ENCODE measurements at places on chromosomes 5 and 9.

- DNase-seq: no peak
Observed at GRCh38 chr9:6198251-6198650, 17.4 kb upstream of the IL33 start.

- no peak for DNase-seq
Observed at GRCh38 chr9:105413525-105413924, 34.3 kb upstream of the FSD1L start.

- no peak for DNase-seq
Observed at GRCh38 chr9:95495961-95496360, 20.8 kb downstream of the PTCH1 start.

DNA sequence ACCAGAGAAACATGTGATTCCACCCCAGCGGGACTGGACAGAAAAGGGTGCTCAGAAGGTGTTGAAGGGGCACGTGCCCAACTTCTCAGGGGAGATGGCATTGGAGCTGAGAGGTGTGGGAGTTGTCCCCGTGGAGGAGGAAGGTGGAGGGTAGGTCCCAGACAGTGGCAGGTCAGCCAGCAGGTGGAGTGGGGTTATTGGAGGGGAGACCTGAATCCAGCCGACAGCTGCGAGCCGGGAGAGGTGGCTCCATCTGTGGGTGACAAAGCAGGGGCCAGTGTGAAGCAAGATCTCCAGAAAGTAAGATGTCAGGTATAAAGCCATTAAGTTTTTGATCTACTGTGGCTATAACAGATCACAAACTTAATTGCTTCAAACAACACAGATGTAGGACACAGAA is 75.1 kb downstream of the HRH2 start:
- DNase-seq: no peak

DNA sequence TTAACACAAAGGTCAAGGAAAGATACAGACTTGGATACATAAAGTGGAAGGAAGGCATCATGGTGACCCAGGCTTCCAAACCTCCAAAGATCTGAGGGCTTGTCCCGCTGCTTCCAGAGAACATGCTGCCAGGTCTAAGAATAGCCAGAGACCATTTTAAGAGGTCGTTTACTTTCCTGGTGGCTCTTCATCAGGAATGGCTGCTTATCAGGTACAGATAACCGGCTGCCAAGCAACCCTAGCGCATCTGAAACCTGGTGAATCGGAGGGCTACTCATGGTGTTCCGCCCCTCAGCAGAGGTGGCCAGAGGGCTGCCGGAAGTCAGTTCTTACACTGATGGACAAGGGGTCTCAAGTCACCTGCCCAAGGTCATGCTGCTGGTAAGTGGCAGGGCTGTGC is 251.3 kb upstream of the DAP start:
- DNase-seq: no peak

- no peak for DNase-seq
Observed at GRCh38 chr5:168844922-168845296, 265.7 kb upstream of the PANK3 start.

GRCh38 chr9:133811471-133811870 is 73.3 kb upstream of the SARDH start:
- no peak for DNase-seq

DNA sequence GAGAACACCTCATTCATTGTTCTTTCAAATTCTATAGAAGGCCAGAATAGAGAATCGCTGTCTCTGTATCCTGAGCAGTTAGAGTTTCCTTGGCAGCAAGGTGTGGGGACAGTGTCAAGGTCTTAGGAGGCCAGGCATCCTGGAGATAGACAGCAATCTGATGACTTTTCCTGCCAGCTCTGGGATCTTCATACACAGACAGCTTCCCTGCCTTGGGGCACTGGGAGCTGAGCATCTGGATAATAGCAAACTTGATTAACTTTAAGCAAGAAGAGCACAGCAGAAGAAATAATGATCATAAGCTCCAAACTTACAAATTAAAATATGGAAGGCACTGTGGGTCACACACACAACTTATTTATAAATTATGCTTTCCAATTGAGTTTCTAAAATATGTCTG is 86.1 kb upstream of the STK32A start:
- no peak for DNase-seq

- no peak for DNase-seq
Observed at GRCh38 chr5:106140101-106140500, 1530.6 kb downstream of the EFNA5 start.

- DNase-seq: no peak
Observed at GRCh38 chr9:18007621-18008020, 428.8 kb downstream of the SH3GL2 start.

GRCh38 chr5:164688437-164688836 is 1183.0 kb downstream of the MAT2B start:
- DNase-seq: no peak

- no peak for DNase-seq
Observed at GRCh38 chr9:19133549-19134345, 6.5 kb upstream of the PLIN2 start.
